ENCODE measurements at places on chromosomes 6 and 20.

DNA sequence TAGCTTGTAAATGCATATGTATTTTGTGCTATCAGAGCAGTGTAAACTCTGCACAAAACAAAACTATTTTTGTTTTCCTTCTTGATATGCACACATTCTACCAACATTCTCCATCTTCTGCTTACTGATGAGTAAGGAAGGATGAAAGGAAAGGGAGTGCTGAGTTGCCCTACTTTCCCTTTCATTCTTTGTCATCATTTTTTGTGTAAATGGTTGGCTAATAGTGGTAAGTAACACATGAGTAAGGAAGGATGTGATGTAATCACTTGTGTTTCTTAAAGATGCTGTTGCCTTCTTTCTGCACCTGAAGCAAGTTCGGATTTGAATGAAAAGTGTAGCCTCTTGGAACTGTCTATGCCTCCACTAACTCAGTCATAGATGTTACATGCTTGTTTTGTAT is 4.6 kb upstream of the REV3L start:
- DNase-seq = no peak

GRCh38 chr6:134405386-134406087 is 87.6 kb upstream of the SGK1 start:
- DNase-seq = no peak

GRCh38 chr6:14502551-14502950 is 385.0 kb downstream of the CD83 start:
- no peak for DNase-seq

- no peak for DNase-seq
These were observed 41.5 kb downstream of the DSE start for GRCh38 chr6:116412270-116412669.

DNA sequence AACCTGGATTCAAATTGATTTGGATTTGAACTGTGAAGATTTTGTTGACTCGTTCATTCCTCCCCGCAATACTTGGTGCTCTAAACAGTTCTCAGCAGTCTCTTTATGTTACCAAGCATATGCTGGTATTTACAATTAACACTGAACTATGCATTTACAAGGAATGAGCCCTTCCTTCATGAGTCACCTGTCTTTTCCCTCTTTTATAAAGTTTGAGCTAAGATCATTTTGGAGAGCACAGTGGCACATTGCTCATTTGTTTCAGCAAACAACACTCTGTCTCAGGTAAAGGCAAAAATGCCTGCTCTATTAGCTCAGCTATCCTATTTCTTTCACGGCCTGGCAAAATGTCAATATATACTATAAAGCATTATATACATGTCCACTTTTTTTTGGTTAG is 285.4 kb downstream of the PHACTR1 start:
- DNase-seq = no peak
